SIG-M5 (cell line): ENCODE measurements at places on chromosomes 2 and 18.

DNA sequence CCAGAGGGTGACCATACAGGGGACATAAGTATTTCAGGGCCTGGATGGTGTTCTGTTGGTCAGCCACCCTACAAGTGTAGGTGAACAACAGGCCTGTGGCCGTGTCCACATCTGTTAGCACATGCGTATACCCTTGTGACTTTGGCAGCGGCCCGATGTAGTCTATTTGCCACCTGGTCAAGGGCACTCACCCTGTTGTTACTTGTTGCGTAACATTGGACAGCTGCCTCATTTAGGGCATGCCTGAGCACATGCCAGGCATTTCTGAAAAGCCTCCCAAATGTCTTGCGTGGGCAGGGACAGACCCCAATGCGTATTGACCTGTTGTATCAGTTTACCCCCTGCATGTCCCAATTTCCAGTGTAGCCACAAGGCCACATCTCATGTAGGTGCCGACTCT is 235.0 kb downstream of the MBD5 start:
- DNase-seq, result no peak

DNA sequence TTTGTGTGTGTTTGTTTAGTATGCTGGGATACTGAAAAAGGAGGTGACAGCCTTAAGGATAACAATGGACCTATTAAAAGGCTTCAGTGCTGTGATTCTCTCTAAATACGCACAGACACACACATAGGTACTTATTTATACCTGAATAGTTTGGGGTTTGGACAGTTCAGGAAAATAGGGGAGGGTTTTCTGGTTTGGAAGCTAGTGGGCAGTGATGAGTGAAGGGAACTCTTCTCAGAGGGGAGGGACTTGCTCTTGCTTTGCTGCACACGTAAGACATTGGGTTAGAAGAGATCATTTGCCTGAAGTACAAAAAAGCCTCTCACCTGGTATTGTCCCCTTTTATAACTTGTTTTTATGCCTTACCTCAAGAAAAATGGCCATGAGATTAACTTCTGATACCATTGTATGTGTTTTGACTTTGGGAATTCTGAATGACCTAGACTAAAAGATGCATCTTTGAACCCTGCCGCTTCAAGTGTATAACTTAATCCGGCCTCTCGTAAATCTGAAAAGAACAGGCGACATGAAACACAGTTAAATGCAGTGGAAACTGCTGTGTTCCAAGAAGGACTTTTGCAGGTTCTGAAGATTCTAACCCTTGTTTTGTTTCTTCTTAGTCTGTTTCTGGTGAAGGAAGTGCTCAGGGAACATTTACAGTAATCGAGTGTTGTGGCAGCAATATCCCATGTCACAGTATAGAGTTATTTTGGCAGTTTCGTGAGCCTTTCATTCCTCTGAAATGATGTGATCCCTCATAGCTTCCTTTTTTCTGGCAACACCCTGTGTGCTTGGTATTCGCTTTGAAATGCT is 2.5 kb downstream of the CRIM1 start:
- no peak for DNase-seq

DNA sequence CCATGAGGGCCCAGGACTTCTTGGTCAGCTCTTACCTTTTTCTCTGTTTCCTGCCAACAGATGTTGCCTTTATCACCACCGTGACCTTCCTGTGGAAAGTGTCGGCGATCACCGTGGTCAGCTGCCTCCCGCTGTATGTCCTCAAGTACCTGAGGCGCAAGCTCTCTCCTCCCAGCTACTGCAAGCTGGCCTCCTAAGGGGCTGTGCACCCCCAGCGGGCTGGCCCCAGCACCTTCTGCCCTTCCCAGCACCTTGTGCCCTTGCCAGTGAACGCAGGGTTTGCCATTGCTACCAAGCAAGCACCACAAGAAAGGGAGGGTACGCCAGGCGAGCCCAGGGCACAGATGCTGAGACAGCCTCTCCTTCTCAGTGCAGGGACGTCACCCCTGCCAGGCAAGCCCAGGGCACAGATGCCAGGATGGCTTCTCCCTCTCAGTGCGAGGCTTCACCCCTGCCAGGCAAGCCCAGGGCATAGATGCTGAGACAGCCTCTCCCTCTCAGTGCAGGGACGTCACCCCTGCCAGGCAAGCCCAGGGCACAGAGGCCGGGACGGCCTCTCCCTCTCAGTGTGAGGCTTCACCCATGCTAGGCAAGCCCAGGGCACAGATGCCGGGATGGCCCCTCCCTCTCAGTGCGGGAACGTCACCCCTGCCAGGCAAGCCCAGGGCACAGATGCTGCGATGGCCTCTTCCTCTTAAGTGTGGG is 18.4 kb upstream of the NFATC1 start:
- no peak for DNase-seq

DNA sequence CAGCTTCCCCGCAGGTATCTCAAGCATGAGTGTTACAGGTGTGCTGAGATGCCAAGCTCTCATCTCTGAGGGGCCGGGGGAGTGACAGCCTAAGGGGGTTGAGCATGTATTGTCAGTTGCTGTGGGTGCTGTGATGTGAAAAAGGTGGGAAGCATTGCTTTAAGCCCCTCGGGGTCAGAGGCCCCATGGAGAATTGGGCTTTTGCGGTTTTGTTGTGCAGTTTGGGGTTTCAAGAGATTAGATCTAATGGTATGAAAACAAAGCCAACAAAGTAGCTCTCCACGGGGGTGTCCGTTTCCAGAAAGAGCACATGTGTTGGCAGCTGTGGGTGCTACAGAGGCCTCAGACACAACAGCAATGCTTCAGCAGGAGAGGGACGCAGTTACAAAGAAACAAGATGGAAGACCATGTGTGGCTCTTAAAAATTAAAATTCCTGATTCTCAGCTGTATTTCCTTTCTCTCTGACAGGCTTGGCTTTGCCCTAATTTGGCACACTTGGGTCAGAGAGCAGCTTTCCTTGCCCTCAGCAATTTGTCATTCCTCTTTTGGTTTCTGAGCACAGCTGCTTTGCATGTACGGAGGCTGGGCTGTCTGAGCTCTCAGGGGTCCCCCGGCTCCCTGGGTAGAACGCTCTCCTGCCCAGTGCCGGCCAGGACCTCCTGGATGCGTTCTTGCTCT is 69.9 kb downstream of the TMEM247 start:
- DNase-seq, result no peak

- DNase-seq, result no peak
Measured at GRCh38 chr2:63049211-63049969, 1.2 kb upstream of the OTX1 start.

- no peak for DNase-seq
Measured at GRCh38 chr18:32550963-32551362, 80.3 kb upstream of the GAREM1 start.

GRCh38 chr18:48656582-48656981 is 117.8 kb downstream of the CTIF start:
- no peak for DNase-seq

DNA sequence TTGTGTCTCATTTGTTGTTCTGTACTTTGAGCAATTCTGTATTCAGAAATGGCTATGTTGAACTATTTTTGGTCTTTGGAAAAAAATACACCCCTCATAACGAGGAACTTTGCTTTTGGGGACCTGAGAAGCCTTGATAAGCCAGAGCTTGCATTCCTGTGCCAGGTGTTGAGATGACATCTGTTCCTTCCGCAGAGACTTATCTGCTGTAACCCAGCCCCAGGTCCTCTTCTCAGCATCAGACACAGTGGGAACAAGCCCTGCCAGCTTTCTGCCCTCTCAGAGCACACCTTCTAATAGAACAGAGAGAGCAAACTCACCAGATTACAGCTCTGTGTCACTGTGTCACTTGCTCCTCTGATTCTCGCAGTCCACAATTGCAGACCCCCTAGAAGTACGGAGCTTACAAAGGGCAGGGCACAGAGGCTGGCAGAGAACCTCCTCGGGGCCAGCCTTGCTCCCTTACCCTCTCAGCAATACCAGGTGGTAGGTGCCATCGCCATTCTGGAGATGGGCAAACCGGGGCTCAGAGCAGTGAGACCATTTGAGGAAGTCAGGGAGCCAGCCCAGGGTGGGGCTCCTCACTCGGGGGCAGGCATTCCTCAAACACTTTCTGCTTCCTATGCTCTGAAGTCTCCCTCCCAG is 97.4 kb downstream of the DDX1 start:
- DNase-seq, result no peak

GRCh38 chr2:53476834-53477233 is 290.8 kb upstream of the CHAC2 start:
- DNase-seq, result no peak

- no peak for DNase-seq
Measured at GRCh38 chr2:223944166-223944702, 901 bp downstream of the WDFY1 start.

DNA sequence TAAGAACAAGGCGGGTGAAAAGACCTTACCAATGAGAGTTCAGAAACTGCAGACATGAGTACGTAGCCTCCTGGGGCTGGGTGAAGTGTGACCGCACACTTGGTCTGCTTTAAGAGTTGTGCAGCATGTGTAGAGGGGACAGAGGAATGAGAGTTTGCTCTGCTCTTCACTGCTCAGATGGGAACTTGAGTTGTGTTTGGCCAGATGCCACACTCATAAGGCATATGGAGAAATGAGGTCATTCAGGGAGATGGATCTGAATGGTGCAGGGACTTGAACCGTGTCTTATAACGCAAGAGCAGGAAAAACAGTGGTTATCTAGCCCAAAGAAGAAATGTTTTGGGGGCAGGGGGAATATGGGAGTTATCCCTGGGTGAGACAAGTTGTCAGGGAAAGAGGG is 273.8 kb upstream of the LYPD1 start:
- DNase-seq, result no peak

DNA sequence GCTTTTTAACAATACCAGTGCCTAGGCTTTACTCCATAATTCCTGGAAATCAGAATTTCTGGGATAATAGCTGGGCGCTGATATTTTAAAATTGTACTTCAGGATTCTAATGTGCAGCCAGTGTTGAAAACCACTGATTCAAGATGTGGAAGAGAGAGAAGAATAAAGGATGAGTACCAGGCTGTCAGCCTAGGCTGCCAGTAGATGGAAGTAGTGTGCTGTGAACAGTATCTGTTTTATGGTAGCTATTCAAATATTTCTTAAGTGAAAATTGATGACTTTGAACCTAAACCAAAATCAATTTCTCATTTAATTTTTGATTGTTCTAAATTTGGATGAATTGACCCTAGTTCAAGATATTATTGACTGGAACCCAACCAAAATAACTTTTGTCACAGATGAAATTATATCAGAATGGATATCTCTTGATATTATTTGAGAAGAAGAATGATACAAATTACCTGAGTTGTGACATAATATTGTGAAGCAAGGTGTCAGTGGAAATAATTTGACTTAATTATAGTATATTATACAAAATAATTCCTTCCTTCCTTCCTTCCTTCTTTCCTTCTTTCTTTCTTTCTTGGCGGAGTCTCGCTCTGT is 88.0 kb downstream of the COMMD1 start:
- no peak for DNase-seq

- DNase-seq, result no peak
Measured at GRCh38 chr2:202018950-202019349, 14.7 kb upstream of the FZD7 start.

GRCh38 chr2:44362207-44363015 is 664 bp downstream of the CAMKMT start:
- no peak for DNase-seq

- DNase-seq, result no peak
Measured at GRCh38 chr2:110114831-110115255, 779 bp downstream of the MALL start.

DNA sequence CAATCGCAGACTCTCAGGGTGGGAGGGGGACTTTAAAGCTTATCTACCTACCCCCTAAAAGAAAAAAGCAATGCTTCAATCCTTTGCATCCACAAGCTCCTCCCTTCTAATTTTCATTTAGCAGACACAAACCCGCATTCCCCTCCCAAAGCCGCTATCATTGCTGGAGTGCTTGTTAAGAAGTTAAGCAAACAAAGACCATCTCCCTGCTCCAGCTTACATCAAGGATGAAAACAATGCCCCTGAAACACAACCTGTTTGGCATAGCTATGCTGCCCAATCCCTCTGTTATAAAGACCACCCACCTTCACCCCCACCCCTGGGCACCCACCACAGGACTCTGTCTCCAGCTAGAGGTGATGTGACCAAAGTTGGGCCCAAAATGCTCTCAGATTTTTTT is 33.0 kb downstream of the REEP1 start:
- no peak for DNase-seq

DNA sequence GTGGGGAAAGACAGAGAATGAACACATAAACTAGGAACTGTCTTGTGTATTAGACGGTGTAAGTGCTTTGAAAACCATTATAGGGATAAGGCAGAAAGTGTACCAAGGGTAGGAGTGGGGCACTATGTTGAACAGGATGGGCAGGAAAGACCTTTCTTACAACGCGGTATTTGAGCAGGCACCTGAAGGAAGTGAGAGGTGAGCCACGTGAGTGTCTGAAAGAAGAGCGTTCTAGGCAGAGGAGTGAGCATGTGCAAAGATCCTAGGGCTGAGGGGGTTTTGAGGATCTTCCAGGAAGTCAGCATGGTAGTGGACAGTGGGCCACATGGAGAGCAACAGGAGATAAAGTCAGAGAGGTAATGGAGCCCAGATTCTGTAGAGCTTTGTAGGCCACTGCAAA is 65.2 kb downstream of the SRD5A2 start:
- no peak for DNase-seq

GRCh38 chr2:31263636-31264190 is 29.8 kb downstream of the EHD3 start:
- no peak for DNase-seq

DNA sequence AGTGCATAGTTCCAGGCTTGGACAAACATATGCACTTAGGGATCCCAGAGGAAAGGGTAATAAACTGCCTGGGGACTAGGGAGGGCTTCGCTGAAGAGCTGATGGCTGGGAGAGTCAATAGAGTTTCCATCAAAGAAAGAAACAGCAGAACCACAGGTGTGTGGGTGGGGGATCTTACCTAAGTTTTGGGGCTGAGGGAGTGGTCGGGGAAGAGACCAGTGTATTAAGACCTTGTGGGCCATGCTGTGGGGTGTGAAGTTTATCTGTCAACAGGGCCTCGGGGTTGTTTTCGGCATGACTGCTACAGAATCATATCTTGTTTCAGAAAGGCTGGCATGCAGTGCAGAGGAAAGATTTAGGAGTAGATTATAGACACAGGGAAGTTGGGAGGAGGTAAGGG is 31.2 kb upstream of the GTF2A1L start:
- DNase-seq, result no peak

- DNase-seq, result no peak
Measured at GRCh38 chr2:242063850-242064249, 194.3 kb downstream of the RTP5 start.

GRCh38 chr2:203887677-203888076 is 20.1 kb downstream of the CTLA4 start:
- no peak for DNase-seq

DNA sequence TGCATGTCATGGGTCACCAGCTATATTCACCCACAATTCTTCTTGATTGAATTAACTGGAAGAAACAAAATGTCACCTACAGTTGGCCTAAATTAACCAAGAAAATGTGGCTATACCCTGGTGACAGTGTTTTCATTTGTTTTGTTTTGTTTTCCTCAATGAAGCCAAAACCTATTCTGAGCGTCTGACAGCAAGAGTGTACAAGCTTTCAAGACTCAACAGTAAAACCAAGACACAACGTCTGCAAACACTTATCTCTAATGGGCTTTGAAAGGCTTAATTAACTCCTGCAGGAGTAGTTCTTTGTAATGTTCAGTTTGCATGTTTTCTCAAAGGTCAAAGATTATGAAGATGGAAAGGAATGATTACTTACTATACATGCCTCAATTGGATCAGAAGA is 827.6 kb upstream of the KLHL29 start:
- no peak for DNase-seq

- peak; percentile 81 for DNase-seq
Measured at GRCh38 chr18:3747176-3747973, 297.4 kb downstream of the TGIF1 start.
